ENCODE measurements at places on chromosomes 13 and 19. TPM values are rescaled to one million over a fixed set of nuclear protein-coding genes. Genes with fewer than 3 reads are reported as not detected.

PBX4 gene
- total RNA-seq, result 34.1 TPM

- no peak for DNase-seq
Observed at GRCh38 chr13:45396533-45397095, 21.6 kb downstream of the SLC25A30 start.

CGB1 gene
- not detected for total RNA-seq

- DNase-seq, result no peak
Observed at GRCh38 chr13:45918597-45918996, 67.0 kb upstream of the SIAH3 start.

DNA sequence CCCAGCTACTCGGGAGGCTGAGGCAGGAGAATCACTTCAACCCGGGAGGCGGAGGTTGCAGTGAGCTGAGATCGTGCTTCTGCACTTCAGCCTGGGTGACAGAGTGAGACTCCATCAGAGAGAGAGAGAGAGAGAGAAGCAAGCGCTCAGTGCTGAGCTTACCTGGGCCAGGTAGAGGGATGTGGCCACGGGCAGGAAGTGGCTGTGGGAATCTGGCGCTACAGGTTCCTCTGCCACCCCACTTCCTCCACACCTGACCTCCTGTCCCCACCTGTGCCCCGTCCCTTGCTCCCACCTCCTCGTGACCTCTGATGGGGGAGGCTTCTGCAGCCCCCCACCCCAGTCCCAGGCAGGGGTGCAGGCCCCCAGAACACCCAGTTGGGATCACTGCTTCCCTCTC is 1.0 kb upstream of the NCCRP1 start:
- DNase-seq, result no peak

B3GNT3 gene
- total RNA-seq, result 0.13 TPM

DNA sequence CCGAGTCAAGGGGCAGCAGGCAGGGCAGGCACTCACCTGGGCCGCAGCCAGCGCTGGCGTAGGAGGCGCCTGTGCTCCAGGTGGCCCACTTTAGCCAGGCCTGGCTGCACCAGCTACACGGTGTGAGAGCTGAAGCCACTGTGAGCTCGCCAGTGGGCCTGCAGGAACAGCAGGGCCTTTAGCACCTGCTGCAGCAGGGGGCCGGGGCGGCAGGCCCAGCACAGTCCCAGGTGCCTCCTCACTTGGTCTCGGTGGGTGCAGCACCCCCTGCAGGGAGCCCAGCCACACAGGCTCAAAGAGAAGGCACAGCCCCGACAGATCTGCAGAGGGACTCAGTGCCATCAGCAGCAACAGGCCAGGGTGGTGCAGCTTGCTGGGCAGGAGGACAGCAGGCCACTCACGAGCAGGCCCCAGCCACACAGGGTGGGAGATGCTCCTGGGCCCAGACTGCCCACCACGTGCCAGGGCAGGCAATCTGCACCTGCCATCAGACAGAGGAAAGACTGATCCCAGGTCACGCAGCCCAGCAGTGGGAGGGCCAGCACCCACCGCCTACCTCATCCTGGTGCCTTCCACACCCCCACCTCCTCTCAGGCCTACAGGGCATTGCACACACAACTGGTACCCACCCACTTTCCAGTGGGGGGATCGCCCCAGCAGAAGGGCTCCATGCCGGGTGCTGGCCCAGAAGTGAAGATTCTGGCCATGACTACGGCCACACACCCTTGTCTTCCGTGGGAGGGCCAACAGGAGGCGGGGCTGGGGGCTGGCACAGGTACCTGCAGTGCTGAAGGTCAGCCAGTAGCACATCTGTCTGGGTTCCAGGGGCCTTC is 15.8 kb downstream of the ARHGAP33 start:
- DNase-seq, result peak; percentile 36

DNA sequence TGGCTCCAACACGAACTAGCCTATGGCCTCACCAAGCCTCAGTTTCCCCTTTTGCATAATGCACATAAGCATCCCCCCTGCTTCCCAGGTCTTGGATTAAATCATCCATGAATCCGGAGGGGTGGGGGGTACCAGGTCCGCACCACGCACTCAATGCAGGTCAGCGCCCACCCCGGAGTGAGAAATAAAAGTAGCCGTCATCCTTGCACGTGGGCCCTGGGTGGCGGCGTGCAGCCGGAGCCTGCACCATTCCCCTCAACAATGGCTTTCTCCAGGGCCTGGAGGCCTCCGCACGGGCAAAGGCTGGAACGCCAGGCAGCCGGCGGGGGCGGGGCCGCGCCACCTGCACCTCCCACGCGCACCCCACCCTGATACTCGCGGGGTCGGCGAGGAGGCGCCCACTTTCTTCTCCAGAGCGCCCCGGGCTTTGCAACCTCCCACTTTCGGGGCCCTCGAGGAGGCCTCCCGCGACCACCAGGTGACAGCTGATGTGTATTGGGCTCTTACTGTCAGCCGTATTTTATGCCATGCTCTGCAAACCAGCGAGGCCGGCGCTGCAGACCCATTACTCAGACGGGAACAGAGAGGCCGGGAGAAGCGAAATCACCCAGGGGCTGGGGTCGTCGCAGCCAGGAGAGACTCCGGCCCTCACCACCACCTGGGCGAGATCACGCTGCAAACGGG is 767 bp upstream of the GADD45B start:
- peak; percentile 70 for DNase-seq

CABP5 gene
- total RNA-seq, result not detected

DNA sequence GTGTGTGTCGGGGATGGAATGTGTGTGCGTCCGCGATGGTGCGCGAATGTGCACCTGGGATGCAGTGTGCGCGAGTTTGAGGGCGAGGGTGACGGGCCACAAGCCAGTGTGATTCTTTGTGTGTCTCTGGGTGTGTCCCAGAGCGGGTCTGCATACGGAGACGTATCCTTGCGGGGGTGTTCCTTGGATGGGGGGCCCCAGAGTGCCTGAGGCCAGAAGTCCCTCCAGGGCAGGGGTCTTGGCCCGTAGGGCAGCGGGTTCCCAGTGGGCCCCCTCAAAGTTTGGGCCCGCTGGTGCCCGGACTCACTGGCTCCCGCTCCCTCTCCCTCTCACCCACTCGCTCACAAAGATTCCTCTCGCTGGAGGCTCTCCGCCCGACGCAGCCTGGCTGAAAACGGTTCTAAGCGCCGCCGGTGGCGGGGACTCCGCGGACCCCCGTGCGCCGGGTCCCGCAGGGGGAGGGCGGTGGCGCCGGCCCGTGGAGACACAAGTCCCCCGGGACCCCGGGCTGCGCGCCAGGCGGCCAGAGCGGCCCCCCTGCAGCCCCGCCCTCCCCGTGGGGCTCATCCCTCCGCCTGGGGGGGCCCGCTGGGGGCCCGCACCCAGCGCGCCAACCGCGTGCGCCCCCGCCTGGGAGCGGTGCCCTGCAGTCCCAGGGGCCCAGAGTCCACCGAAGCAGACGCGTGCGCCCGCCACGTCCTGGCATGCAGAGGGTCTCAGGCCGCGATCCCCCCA is 886 bp downstream of the CRLF1 start:
- DNase-seq, result no peak

- peak; percentile 77 for DNase-seq
Observed at GRCh38 chr19:5967994-5968430, 9.9 kb downstream of the RANBP3 start.

GRCh38 chr19:35110974-35111373 is 4.6 kb upstream of the FXYD3 start:
- DNase-seq, result no peak

APLP1 gene
- 0.87 TPM for total RNA-seq

CCDC106 gene
- total RNA-seq, result 9.4 TPM

- no peak for DNase-seq
Observed at GRCh38 chr13:50011461-50011860, 3.8 kb upstream of the KCNRG start.

GRCh38 chr13:55245005-55245644 is 1895.6 kb upstream of the PRR20A start:
- DNase-seq, result no peak

DNA sequence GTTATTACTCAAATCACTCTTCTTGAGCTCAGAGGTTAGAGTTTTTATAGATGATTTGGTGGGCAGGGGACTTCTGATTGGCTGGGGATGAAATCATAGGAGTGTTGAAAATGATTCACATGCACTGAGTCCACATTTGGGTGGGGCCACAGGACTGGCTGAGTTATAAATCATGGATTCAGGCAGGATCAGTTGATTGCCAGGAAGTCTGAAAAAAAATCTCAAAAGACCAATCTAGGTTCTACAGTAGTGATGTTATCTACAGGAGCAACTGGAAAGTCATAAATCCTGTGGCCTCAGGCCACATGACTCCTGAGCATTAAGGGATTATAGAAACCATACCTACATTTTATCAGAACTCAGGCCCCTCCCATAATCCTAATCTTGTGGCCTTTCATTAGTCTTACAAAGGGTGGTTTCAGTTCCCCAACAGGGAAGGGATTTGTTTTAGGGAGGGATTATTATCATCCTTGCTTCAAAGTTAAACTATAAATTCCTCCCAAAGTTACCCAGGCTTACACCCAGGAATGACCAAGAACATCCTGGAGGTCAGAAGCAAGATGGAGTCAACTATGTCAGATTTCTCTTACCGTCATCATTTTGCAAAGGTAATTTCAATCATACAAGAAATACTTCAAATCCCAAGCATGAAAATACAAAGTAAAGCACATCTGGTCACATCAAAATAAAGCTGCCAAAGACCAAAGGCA is 5.6 kb upstream of the CCDC70 start:
- DNase-seq, result peak; percentile 12

DNA sequence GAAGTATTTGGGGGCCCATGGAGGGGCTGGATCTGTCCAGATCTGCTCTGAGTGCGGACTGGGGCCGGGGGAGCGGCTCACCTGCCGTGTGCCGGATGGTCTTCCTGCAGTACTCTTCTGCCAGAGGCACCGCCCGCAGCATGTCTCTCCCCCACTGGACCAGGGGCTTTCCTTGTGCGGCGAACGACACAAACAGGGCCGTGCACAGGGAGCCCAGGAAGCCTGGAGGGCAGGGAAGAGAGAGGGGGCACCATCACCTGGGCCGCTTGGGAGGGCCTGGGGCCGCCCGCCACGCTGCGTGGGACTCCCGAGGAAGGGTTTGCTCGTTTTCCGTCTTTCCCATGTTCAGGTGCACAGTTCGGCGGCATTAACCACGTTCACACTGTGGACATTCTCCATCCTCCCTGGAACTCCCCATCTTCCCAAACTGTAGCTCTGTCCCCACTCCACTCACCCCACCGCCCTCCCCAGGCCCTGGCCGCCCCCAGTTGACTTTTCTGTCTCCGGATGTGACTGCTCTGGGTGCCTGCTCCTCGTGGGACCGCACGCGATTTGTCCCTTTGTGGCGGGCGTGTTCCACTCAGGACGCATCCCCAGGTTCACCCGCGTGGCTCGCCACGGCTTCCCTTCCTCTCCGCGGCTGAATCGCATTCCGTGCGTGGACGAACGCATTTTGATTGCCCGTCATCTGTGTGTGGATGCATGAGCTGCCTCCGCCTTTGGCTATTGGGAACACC is 24.2 kb downstream of the ADPRHL1 start:
- no peak for DNase-seq

GRCh38 chr13:84574851-84575250 is 692.6 kb upstream of the SLITRK1 start:
- DNase-seq, result no peak

DKKL1 gene
- total RNA-seq, result not detected

ACP7 gene
- not detected for total RNA-seq

CYP2F1 gene
- not detected for total RNA-seq

DNA sequence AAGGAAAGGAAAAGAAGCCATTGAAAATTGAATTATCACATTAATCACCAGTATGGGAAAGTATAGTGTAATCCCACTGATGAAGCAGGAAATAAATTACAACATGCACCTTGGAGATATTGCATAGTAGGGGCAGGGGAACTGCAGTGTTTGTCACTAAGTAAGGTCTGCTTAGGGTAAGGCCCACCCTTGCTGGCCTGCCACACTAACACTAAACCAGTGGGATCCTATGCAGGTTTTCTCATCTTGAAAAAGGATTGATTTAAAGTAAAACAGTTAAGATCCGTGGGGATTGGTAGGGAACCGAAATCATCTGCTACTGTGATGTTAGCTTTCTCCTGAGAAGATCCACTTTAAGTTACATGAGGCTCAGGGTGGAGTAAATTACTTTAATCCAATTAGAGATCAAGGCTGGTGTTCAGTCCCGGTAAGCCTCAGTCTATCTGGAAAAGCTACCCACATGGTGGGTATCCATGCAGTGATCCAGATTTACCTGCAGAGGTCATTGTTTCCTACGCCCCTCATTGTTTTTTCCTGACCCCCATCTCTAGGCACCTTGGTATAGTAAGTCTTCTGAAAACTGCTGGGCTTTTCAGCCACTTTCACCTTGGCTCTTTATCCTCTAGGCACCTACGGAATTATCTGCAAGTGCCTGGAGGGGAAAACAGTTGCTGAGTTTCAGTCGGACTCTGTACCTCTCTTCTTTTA is 1014.9 kb upstream of the ATXN8OS start:
- no peak for DNase-seq

GRCh38 chr13:101178406-101178805 is 237.9 kb downstream of the NALCN start:
- no peak for DNase-seq

GNG7 gene
- total RNA-seq, result 0.08 TPM
